Activated naive CD4-positive, alpha-beta T cell treated with Interleukin-2 at 50 U/mL for 16 hours (primary cell): ENCODE measurements at places on chromosomes 3 and 15.

GRCh38 chr3:24773798-24774197 lies 279.1 kb upstream of the THRB start:
- no peak for DNase-seq

DNA sequence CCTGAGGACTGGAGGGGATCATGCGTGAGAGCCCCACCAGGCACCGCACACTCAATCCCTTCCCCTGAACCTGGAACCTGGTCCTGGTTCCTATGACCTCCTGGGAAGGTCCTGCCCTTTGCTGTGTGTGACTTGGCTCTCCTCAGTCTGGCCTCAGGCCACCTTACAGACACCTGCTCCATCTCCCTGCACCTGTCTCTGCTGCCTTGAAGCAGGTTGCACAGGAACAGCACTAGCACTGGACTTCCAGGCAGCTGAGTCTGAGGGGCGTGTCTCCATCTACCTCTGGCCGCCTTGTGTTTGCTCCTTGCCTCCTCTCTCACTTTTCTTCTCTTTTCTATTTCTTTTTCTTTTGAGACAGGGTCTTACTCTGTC lies 15.4 kb downstream of the PSTPIP1 start:
- no peak for DNase-seq

DNA sequence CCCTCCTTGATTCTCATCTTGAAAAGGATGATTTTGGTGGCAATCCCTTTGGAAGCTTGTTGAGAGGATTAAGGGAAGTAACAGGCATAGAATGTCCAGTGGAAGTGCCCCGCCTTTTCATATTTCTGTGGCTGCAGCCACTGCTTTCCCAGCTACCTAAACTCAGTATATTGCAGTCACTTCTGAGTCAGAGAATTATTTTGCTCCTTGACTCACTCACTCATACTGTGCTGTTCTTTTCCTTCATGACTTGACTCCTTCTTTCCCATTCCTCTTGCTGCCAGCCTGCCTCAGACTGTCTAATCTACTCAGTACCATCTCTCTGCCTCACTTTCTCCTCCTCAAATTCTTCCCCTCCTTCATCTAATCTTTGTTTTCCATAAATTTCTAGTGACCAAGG lies 26.5 kb upstream of the POLR2M start:
- DNase-seq, result no peak

DNA sequence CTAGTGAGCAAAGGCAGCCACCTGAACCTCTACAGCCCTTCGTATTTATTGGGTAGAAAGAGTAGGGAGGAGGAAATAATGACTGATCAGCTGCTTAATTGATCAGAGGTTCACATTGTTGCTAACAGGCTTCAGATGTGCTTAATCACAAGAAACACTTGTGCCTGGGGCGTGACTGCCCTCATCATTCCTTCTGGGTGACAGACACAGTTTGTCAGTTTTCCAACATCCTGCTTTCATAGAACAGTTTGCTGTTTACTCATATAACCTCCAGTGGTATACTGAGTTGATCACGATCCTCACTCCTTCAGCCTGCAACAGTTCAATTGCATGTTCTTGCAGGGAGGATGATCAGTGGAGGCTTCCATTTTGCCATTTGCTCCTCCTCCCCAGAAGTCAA lies 13.6 kb upstream of the CASR start:
- DNase-seq, result no peak

DNA sequence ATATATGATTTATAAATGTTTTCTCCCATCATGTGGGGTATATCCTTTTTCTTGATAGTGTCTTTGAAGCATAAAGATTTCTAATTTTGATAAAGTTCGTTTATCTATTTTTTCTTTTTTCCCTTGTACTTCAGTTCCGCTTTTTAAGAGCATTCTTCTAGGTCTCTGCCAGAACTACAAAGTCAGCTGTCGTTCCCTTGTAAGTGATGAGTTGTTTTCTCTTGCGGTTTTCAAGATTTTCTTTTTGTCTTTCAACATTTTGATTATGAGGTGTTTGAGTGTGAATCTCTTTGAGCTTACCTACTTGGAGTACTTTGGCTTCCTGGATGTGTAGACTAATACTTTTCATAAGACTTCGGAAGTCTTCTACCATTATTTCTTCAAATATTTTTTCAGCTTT lies 9.3 kb upstream of the PRICKLE2 start:
- no peak for DNase-seq

DNA sequence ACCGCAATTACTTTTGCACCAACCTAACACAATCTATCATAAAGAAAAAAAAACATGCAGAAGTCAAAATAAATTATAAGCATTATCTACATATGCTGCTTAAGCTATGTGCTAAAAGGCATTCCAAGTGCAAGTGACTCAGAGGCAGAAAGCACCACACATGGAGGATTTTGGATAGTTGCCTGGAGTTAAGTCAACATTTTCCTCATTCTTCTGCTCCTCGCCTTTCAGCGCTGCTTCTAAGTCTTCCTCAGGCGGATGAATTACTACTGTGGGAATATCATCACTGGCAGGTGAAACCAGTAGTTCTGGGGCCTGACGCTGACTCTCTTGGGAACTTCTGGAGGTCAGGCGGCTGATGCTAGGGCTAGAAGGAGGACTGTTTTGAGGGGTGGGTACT lies 53.1 kb downstream of the SLC4A7 start:
- DNase-seq, result no peak

DNA sequence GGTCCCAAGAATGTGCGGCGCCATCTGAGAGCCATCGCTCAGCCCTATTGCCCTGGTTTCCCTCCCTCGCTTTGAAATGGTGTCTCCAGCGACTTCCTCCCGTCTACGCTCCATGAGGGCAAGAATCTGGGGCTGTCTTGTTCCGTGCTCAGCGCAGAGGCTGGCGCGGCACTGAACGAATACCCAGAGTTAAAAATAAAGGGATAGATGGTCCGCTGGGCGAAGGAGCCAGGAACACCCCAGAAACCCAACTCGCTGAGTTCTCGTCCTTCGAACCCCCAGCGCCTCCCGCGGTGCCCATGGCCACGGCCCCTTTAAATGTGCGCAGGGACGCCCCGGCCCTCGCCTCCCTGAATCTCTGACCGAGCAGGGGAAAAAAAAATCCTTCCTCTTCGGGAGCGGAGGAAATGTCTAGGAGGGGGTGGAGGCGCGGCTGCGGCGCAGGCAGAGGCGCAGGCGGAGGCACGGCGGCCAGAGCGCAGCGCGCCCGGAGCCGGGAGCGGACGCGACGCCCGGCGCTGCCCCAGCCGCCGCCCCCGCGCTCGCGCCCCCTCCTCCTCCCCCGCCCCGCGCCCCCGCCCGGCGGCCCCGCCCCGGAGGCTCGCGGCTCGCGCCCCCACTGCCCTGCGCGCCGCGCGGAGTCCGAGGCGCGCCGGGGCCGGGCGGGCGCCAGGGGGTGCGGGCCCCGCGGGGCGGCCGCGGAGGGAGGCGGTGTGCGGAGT lies 8.5 kb upstream of the FGD5 start:
- DNase-seq, result no peak

DNA sequence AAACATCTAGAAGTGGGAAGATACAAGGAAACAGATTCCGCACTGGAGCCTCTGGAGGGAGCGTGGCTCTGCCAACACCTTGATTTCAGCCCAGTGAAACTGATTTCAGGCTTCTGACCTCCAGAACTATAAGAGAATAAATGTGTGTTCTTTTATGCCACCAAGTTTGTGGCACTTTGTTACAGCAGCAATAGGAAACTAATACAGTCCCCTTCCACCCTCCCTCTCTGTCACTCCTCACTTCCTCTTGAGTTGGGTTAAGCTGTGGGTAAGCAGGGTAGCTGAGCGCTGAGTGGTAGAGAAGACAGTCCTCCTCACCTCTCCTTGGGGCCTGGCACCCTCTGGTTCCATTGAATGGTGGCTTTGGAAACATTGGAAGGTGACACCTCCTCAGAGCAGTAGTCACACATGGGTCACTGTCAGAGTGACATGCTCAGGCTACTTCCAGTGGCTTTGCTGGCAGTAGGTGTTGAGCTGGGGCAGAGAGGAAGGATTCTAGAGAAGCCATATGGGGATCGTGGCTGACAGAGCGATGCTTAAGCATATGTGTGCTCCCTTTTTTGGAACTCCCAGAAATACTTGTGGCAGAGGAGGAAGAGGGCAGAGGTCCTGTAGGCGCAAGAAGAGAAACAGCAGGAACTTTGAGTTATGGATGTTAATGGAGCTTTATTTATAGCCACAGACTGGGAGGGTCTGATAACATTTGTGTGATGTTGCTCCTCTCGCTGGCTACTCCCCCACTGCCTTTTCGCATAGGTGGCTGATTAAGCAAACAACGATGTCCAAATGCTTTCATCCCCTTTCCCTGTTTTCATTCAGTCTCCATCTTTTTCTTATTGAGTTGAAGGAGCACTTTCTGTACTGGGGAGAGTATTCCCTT lies 14.8 kb upstream of the HCN4 start:
- DNase-seq, result no peak

GRCh38 chr15:31236184-31237042 lies 90.2 kb upstream of the KLF13 start:
- no peak for DNase-seq

DNA sequence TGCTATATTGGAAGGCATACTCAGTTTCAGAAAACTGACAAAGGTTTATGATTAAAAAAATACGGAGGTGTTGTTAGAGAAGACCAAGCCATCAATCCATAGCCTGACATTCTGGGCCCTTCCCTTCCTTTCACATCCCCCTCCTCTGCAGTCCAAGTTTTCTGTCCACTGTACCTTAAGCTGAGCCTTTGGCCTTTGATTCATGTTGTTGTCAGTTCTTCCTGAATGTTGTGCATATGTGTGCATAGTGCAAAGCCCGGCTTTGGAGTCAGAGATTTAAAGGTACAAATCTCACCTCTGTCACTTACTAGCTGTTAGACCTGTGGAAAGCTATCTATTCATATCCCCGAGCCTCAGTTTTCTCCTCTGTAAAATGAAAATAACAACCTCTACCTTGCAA lies 104.9 kb upstream of the AGBL1 start:
- no peak for DNase-seq

GRCh38 chr15:34470091-34470490 lies 32.5 kb upstream of the GOLGA8A start:
- no peak for DNase-seq

DNA sequence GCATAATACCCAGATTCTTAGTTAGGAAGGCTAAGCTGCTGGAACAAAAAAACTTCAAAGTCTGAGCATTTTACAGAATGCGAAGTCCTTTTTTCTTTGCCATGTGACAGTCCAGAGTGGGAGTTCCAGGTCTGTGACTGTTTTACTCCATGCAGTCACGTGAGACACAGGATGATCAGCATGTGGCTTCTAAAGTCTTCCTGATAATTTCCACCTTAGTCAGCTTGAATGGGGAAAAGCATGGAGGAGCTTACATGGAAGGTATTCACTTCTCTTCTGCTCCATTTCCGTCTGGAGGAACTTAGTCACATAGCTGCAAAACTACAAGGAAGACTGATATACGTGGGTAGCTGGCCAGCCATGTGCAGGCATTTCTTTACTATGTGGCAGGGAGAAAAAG lies 1.7 kb downstream of the SNTN start:
- no peak for DNase-seq

DNA sequence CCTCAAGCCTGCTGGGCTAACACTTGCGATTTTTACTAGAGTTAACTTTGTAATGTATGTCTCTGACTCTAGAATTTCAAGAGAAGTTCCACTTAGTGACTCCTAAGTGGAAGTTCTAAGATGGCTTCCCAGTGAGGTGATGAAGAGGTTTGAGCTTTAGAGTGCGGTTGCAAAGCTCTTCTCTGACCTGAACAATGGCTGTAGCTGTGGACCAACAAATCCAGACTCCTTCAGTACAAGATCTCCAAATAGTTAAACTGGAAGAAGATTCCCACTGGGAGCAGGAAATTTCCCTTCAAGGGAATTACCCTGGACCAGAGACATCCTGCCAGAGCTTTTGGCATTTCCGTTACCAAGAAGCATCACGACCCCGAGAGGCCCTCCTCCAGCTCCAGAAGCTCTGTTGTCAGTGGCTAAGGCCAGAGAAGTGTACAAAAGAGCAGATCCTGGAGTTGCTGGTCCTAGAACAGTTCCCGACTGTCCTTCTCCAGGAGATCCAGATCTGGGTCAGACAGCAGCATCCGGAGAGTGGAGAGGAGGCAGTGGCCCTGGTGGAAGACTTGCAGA lies 22.3 kb downstream of the WDR73 start:
- DNase-seq, result no peak

DNA sequence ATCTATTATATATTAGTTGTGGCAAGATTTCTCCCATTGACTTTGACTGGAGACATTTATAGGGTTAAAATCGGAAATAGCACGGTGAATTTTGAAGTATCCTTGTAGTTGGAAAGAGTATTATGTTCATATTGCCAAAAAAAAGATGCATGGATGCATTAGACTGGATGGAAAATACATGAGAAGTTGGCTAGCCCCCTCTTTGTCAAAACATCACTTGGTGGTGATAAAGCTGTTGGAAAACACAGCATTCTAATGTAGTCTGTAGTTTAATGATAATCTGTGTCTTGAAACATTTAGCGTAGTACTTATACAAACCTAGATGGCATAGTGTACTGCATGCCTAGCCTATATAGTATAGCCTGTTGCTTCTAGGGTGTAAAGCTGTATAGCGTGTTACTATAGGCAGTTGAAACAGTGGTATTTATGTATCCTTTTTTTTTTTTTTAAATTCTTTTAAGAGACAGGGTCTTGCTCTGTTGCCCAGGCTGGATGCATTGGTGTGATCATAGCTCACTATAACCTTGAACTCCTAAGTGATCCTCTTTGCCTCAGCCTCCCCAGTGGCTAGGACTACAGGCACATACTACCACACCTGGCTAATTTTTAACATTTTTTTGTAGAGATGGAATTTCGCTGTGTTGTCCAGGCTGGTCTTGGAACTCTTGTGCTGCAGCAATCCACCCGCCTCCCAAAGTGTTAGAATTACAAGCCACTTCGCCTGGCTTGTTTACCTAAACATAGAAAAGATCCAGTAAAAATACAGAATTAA lies 21.8 kb downstream of the CTNNB1 start:
- DNase-seq, result no peak
